ENCODE measurements at places on chromosomes 11 and 22.

GRCh38 chr11:71238285-71238875, 14.0 kb downstream of the SHANK2 start:
- DNase-seq, result no peak

GRCh38 chr11:30573951-30574350, 12.2 kb downstream of the MPPED2 start:
- no peak for DNase-seq

DNA sequence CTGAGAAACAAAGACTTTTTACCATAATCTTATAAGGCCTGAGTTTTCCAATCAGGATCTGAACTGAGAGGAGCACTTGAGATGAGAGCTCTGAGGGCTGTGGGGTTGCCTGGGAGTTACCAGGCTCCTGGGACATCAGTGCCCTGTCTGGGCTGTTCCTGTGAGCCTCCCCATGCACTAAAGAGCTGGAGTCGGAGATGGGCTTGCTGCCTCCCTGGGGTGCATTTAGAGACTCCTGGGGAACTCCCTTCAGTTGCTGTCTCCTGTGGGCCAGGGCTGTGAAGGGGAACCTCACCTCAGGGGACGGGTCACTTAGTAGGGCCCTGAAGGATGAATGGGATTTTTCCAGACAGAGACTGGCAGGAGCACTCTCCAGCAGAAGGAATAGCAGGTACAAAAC, 33.3 kb downstream of the KCNC1 start:
- no peak for DNase-seq

DNA sequence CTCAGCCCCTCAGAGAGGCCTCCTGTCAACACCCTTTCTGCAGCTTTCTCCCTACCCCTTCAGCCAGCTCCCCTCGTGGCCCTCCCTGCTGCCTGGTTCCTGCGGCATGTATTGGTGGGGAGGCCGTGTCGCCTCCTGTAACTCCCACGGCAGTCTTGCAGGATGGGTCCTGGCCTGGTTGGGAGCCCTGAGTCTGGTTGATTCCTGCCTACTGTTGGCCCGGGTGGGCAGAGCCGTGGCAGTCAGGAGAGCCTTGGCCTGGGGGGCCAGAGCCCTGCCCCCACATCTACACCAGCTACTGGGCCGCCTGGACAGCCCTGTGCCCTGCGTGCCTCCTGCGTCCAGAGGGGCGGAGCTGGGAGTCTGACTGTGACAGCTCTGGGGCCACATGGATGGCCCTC, 30.3 kb upstream of the GRAMD4 start:
- DNase-seq, result no peak

DNA sequence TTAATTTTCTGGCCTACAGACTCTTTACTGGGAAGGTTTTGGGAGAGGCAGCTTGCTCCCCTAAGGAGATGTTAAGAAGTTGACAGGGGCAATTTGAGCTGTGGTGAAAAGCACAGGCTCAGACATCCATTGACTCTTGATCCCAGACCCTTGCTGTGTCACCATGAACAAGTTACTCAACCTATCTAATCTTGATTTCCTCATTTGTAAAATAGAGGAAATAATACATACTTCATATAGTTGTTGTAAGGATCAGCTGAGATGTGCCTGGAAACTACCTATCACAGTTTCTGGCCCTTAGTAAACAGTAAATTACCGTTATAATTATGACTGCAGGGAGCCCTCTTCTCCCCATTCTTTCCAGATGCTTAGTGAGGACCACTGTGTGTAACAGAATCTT, 16.6 kb upstream of the SCGB1D4 start:
- no peak for DNase-seq

All from HS-27A (cell line).